ENCODE measurements at places on chromosomes 13 and 19. TPM values are rescaled to one million over a fixed set of nuclear protein-coding genes. Genes with fewer than 3 reads are reported as not detected.
A peak's percentile ranks its signal among the peaks of the same experiment; 100 is the strongest.

DNA sequence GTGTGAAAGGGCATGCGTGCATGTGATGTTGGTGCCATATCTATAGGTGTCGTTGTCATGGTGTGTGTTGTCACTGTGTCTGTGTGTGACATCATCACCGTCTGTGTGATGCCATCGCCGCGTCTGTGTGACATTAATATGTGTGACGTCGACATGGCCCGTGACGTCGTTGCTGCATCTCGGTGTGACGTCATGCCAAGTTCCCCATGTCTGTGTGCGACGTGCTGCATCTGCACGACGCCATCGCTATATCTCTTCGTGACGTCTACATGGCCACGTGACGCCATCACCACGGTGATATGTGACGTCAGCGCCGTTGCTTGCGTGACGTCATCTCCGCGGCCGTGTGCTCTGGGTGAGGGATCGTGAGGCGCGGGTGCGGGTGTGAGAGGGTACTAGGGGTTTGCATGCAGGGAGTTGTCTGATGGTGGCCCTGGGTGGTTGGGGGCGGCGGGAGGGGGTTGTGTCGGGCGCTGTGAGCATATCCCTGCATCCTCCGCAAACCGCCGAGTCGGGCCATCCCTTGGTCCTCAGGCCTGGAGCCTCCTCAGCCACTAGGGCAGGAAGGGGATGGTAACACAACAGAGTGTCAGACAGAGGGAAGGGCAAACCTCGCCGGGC, 14.6 kb downstream of the GTPBP3 start:
- DNase-seq, result no peak
- no peaks in the 10 kb centered on the region for H3K36me3 ChIP-seq
- H3K27ac ChIP-seq, result no peak overlapping the region
- H3K27me3 ChIP-seq, result no peaks in the 10 kb centered on the region
- no peaks in the 10 kb centered on the region for H3K4me1 ChIP-seq
- no peak overlapping the region for H3K4me3 ChIP-seq

- H3K4me3 ChIP-seq, result peak overlapping the region; percentile 28
- H3K4me1 ChIP-seq, result no peaks in the 10 kb centered on the region
- H3K27ac ChIP-seq, result peak overlapping the region; percentile 79
- H3K36me3 ChIP-seq, result no peaks in the 10 kb centered on the region
- H3K27me3 ChIP-seq, result no peaks in the 10 kb centered on the region
Measured at GRCh38 chr19:21604351-21604926, 99.0 kb downstream of the ZNF429 start.

GRCh38 chr13:85166891-85167290, 632.3 kb downstream of the SLITRK6 start:
- no peaks in the 10 kb centered on the region for H3K36me3 ChIP-seq
- no peaks in the 10 kb centered on the region for H3K27me3 ChIP-seq
- H3K4me3 ChIP-seq, result no peak overlapping the region

- H3K27ac ChIP-seq, result no peak overlapping the region
- no peak overlapping the region for H3K4me3 ChIP-seq
- DNase-seq, result no peak
- no peaks in the 10 kb centered on the region for H3K27me3 ChIP-seq
Measured at GRCh38 chr13:41244556-41244955, 18.8 kb downstream of the MTRF1 start.

DNA sequence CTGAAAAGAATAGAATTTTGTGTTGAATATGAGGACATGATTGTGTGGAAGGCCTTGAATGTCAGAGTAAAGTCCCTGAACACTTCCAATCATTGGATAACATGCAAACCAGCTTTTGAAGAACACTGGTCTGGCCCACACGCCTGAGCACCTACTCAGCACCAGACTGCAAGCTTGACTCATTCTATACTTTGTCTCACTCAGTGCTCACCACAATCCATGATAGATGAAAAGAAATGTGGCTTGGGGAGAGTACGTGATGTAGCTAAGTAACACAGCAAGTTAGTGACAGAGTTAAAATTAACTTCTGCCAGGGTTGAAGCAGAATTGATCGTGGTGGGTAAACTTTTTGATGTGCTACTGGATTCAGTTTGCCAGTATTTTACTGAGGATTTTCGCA, 12.0 kb downstream of the DLEU7 start:
- H3K36me3 ChIP-seq, result peaks cover 5% of the 10 kb centered on the region
- no peak overlapping the region for H3K4me3 ChIP-seq
- H3K4me1 ChIP-seq, result no peaks in the 10 kb centered on the region
- no peak overlapping the region for H3K27ac ChIP-seq
- H3K27me3 ChIP-seq, result no peaks in the 10 kb centered on the region
- no peak for DNase-seq

- H3K36me3 ChIP-seq, result no peaks in the 10 kb centered on the region
- H3K27ac ChIP-seq, result no peak overlapping the region
- H3K27me3 ChIP-seq, result no peaks in the 10 kb centered on the region
- peaks cover 32% of the 10 kb centered on the region for H3K4me1 ChIP-seq
- no peak for DNase-seq
Measured at GRCh38 chr13:35727881-35728280, 251.4 kb upstream of the MAB21L1 start.

DNA sequence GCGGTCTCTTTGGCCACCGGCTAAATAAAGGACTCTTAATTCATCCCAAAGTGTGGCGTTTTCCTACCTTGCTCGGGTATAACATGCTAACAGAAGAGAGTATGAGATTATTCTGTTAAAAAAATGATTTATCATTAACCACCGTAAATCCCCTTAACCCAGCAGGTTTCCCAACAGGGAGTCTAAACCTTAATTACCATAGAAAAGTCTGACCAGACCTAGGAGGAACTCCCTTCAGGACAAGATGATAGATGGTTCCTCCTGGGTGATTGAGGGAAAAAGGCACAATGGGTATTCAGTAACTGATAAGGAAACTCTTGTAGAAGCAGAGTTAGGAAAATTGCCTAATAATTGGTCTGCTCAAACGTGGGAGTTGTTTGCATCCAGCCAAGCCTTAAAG, 193.7 kb downstream of the ZNF737 start:
- H3K27ac ChIP-seq, result no peak overlapping the region
- DNase-seq, result no peak
- no peaks in the 10 kb centered on the region for H3K4me1 ChIP-seq
- H3K4me3 ChIP-seq, result no peak overlapping the region
- no peaks in the 10 kb centered on the region for H3K27me3 ChIP-seq

ICAM4 gene
- total RNA-seq, result not detected

EPSTI1 gene
- total RNA-seq, result 16.8 TPM
